ENCODE measurements at places on chromosomes 5 and 9. TPM values are rescaled to one million over a fixed set of nuclear protein-coding genes. Genes with fewer than 3 reads are reported as not detected.

Gene BSPRY
- total RNA-seq, result 1.4 TPM

Gene GALNT12
- total RNA-seq, result 4.7 TPM

Gene CORO2A
- 5.1 TPM for total RNA-seq

Gene DENND1A
- 15.1 TPM for total RNA-seq

Gene TMCO6
- 23.9 TPM for total RNA-seq

GRCh38 chr9:131943351-131943841, 136.3 kb downstream of the MED27 start:
- no peaks in the 10 kb centered on the region for H3K27me3 ChIP-seq
- DNase-seq, result no peak
- no peak overlapping the region for H3K4me3 ChIP-seq

Gene FOXD4L5
- total RNA-seq, result 0.09 TPM

Gene FOXD1
- 0.09 TPM for total RNA-seq

DNA sequence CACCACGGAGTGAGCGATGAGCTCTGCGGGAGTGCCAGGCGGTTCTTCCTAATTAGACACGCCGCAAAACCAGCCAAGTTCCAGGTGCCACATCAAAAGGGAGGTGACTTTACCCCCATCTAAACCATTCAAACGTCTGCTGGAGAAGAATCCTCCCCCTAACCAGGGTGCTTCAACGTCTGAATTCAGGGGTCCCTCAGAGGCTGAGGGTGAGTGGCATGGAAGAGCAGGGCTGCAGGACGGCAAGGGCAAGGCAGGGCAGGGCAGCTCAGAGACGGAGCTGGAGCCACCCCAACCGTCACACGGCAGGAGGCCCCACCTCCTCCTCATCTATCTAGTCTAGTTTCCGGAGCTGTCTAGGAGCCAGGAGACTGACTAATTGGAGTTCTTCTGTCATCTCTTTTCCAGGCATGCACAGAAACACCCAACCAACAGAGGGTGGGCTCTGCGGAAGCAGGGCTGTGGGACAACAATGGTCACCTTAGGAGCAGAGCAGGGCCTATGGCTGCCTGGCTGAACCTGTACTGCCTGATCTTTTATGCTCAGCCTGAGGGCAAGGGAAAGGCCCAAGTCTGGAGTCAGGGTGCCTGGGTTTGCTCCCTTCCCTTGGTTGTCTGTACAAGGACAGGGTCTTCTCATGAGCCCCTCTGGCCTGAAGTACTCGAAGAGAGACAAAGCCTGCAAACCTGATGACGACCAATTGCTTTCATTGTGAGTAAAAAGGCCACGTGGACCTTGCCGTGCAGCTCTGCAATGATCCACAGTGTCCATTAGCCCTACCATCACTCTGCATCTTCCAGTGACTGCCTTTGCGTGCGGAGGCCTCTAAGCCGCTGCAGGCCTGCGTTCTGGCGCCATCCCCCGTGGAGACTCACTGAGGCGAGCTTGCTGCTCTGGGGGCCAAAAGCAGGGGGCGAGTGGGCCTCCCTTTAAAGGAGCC, 81.0 kb upstream of the SLC25A51 start:
- no peaks in the 10 kb centered on the region for H3K4me1 ChIP-seq
- H3K27me3 ChIP-seq, result no peaks in the 10 kb centered on the region
- H3K4me3 ChIP-seq, result no peak overlapping the region
- DNase-seq, result no peak
- peak overlapping the region; percentile 13 for H3K27ac ChIP-seq
- no peaks in the 10 kb centered on the region for H3K36me3 ChIP-seq

- no peaks in the 10 kb centered on the region for H3K4me1 ChIP-seq
- DNase-seq, result no peak
- H3K36me3 ChIP-seq, result no peaks in the 10 kb centered on the region
These were observed 383.0 kb downstream of the RAB3C start for GRCh38 chr5:58965677-58966414.

DNA sequence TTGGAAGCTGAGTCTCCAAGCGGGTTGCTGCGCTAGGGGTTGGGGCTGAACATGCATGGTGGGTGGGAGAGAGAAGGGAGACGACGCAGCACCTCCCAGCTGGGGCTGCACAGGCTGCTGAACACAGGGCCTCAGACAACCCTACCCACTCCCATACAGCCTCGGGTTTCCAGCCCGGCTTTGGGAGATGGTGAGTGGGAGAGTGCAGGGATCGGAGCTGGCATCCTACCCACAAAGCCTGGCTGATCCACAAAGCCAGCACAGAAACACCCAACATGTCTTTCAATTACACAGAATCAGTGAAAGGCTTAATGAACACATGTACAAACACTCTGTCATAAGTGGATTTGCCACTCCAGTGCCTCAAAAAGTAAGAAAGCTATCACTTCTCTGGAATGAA, 64.8 kb downstream of the NSG2 start:
- no peak for DNase-seq
- no peak overlapping the region for H3K4me3 ChIP-seq

GRCh38 chr5:134138416-134139376, 24.2 kb downstream of the TCF7 start:
- no peaks in the 10 kb centered on the region for H3K27me3 ChIP-seq
- peak overlapping the region; percentile 20 for H3K27ac ChIP-seq
- peaks cover 84% of the 10 kb centered on the region for H3K36me3 ChIP-seq
- no peak overlapping the region for H3K4me3 ChIP-seq
- H3K4me1 ChIP-seq, result peaks cover 77% of the 10 kb centered on the region
- DNase-seq, result no peak

GRCh38 chr5:146789712-146790653, 88.6 kb downstream of the PPP2R2B start:
- peaks cover 12% of the 10 kb centered on the region for H3K4me1 ChIP-seq
- H3K27me3 ChIP-seq, result no peaks in the 10 kb centered on the region
- no peak for DNase-seq
- H3K36me3 ChIP-seq, result no peaks in the 10 kb centered on the region
- H3K4me3 ChIP-seq, result no peak overlapping the region

Gene GDA
- total RNA-seq, result not detected

DNA sequence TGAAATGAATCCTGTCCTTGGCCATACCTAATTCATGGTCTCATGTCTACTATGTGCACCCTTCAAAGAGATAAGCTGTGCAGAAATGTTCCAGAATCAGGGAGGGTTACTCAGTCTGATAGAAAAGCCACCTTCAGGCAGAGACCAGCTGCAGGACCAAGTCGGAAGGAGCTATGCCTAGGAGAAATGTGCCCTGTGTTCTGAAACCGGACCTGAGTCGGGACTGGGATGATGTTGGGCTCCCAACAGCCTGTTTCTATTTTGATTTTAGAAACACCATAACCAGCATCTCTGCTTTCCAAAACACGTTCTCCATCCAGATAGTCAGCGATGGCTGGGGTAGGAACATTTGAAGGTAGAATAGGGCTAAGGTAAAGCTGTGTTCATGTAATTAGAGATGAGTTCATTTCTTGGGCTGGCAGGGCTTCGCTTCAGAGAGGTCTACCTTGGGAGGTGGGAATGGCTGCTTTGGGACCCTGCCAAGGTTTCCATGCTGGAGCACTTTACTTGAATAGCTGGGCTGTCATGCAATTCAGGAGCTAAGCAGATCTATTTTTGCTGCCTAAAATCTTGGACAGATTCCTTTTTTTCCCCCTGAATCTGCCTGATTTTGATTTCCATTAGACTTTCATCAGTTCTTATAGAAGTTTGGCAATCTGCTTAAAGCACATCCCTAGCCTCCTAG, 2.8 kb downstream of the ADCY2 start:
- no peak overlapping the region for H3K27ac ChIP-seq
- H3K36me3 ChIP-seq, result no peaks in the 10 kb centered on the region
- H3K4me3 ChIP-seq, result no peak overlapping the region
- no peaks in the 10 kb centered on the region for H3K4me1 ChIP-seq
- no peak for DNase-seq

Gene GRM6
- not detected for total RNA-seq

GRCh38 chr9:109319626-109320241, 1.1 kb downstream of the EPB41L4B start:
- no peak overlapping the region for H3K4me3 ChIP-seq
- H3K27ac ChIP-seq, result no peak overlapping the region

DNA sequence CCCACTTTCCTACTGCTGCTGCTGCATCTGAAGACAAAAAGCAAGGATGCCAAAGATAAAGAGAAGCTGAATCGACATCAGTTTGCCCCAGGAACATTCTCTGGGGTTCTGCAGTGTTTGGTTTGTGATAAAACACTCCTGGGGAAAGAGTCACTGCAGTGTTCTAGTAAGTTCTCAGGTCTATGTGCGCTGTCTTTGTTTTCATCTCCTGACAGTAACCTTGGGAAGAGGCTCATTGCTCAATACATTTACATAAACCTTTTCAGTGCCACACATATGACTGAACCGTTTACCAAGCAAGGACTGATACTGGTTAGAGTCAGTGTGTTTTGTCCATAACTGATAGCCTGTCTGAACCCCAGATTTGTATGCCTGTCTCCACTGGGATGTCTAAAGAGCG, 232.1 kb downstream of the ARHGEF28 start:
- no peaks in the 10 kb centered on the region for H3K36me3 ChIP-seq
- no peak for DNase-seq
- H3K4me1 ChIP-seq, result no peaks in the 10 kb centered on the region
- H3K4me3 ChIP-seq, result no peak overlapping the region

Gene SLC6A19
- not detected for total RNA-seq

GRCh38 chr9:35482071-35482470, 7.8 kb upstream of the RUSC2 start:
- no peak overlapping the region for H3K4me3 ChIP-seq
- no peaks in the 10 kb centered on the region for H3K4me1 ChIP-seq
- H3K27me3 ChIP-seq, result peaks cover 2% of the 10 kb centered on the region
- H3K27ac ChIP-seq, result no peak overlapping the region
- no peak for DNase-seq

DNA sequence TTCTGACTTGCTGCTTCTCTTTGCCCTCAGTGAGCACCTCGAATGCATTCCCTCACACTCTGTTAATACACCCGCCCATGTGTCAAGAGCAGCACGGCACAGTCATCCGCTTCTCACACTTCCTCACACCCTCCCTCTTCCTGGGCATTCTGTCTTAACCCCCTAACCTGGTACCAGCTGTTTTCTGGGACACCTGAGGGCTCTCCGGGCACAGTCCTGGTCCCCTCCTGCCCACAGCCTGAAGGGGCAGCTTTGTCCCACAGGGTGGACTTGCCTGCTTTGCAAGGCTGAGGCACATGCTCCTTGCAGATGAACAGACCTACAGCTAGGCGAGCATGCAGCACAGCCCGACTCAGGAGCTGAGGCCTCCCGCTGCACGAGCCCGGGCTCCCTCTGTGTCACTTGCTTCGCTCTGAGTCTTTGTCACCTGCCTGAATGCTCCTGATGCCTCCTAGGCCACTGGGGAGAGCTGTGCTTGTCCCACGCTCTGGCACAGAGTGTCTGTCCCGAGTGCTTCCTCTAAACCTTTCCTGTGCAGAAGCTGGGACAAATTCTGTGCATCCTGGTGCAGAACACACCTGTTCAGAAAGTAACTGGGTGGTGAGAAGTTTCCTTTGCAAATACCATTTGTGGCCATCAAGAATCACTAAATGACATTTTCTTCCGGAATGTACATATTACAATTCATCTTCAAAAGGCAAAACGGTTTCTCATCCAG, 47.8 kb downstream of the AHRR start:
- H3K27ac ChIP-seq, result no peak overlapping the region
- no peak for DNase-seq
- no peaks in the 10 kb centered on the region for H3K36me3 ChIP-seq
- H3K27me3 ChIP-seq, result peaks cover 7% of the 10 kb centered on the region

Gene PCDHAC1
- total RNA-seq, result not detected

Gene IL5
- total RNA-seq, result 83.0 TPM
